NCI-H1105 (cell line): ENCODE measurements at places on chromosomes 2 and 18.

- no peak for DNase-seq
These were observed 7.7 kb upstream of the EFEMP1 start for GRCh38 chr2:55931281-55931680.

DNA sequence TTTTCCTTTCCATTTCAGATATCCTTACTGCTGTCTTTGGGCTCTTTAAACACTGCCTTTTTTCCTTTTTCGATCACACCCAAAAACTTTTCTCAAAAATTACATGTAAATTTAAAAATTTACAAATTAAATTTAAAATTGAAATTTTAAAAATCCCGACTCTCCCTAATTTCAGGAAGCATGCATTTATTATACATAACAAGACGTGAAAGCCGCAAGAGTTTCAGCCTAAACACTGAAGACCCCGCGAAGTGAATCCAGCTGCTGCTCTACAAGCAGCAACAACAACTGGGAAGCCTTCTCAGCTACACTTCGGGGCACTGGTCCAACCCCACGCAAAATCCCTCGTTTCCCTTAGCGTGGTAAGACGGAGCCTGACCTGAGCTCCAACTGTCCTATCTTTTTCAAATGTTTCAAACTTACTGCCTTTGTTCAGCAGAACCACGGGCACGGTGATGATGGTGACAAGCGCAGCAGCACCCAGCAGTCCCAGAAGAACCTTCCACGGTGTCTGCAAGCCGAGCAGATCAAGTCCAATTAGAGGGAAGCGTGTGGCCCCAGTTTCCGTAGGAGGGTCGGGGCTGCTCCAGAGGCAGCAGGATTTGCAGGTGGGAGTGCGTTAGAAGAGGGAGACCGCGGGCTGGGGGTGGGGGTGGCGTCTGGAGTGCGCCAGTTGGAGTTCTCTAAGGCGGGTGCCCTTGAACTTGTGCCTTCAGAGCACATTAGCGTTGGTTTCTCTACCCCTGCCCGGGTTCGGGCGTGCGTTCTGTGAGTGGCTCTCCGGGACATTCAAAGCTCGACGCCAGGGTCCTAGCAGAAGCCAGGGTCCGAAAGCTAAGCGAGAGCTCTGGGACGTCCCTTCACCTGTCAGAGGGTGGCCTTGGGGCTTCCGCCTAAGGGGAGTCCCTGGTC is 783 bp downstream of the DPP4 start:
- DNase-seq: no peak

DNA sequence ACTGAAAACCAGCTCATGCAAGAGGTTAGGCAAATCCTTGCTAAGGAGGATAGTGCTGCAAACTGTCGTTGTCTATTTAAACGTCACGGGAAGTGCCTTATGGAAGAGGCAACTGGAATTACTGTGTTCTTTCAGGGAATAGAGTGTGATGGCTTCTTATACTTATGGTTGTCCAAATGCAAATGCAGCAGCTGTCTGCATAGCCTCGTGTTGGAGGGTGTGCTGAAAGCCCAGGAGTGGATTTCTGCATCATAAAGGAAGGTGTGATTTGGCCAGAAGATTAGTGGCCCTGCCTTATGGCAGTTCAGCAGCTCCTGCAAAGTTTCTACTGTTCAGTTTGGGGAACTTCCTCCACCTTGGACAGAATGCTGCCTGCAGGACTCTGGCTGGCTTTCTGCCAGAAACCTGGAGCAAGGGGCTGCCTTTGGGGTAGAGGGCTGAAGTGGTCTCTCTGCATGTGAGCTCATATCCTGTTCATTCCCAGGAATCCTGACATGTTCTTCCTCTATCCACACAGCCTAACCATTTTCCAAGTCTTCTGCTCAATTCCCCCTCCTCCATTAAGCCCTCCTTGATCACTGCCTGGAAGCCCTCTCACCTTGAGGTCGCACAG is 321.2 kb upstream of the CXCR4 start:
- DNase-seq: no peak

- DNase-seq: peak; percentile 95
These were observed 897 bp downstream of the NFE2L2 start for GRCh38 chr2:177263451-177264208.

GRCh38 chr2:241200822-241201395 is 12.4 kb downstream of the ANO7 start:
- no peak for DNase-seq

DNA sequence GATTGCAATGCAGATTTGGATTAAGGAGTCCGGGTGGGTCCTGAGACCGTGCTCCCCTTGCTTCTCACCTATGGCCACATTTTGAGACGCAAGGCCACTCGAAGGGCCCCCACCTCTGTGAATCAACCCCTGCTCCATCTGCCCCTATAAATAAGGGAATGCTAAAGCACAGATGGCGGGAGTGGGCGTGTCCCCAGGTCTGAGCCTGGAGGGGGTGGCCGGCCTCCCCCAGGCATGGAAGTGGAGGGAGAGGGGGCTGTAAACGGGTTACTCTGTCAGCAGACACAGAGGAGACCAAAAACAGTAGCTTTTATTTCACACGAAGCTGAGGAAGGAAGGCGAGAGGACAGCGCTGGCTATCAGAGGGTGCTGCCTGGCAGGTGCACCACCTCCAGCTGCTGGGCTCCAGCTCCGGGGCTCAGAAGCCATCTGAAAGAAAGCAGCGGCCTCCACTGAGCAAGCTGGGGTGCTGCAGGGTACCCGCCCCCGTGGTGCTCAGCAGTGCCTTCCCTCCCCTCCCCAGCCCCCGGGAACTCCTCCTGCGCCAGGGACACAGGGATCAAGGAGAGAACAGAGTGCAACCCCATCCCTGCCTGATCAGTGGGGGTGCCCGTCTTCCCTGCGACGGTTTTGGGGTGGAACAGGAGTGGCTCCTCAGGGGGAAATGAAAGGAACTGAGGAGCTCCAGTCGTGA is 56.7 kb upstream of the RAB6C start:
- peak; percentile 40 for DNase-seq
